Skin of body (tissue), 3 donors: ENCODE measurements at places on chromosomes 3 and 15. TPM values are rescaled to one million over a fixed set of nuclear protein-coding genes. Genes with fewer than 3 reads are reported as not detected.

The PLSCR4 gene
- total RNA-seq: 54.4 TPM

The ST8SIA2 gene
- total RNA-seq: 3.2 TPM

The SIDT1 gene
- 4.4 TPM for total RNA-seq

The GPX1 gene
- total RNA-seq: 60.5 TPM

The GALNT15 gene
- total RNA-seq: 2.5 TPM

The TMEM212 gene
- not detected for total RNA-seq

The DUOX2 gene
- 0.79 TPM for total RNA-seq
